AG04449 (cell line): ENCODE measurements at places on chromosomes 4 and X.

GRCh38 chr4:80312124-80312523 is 23.4 kb upstream of the CFAP299 start:
- no peak for DNase-seq

DNA sequence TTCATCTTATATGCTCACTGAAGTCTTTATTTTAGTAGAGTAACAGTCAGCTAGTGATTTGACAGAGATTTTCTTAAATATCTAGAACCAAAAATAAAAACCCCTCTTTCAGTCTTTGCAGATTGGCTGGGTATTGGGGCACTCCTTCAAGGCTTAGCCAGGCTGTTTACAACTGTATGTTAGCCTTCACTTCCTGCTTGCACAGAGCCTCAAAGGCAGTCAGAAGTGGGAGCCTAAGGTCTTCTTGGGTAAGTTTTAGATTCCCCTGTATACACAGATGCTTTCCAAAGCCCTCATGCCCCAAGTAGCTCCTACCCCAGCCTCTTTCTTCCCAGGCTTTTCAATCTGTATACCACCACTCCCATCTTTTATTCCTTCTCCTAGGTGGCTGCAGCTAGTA is 136.1 kb upstream of the STIM2 start:
- DNase-seq: no peak

DNA sequence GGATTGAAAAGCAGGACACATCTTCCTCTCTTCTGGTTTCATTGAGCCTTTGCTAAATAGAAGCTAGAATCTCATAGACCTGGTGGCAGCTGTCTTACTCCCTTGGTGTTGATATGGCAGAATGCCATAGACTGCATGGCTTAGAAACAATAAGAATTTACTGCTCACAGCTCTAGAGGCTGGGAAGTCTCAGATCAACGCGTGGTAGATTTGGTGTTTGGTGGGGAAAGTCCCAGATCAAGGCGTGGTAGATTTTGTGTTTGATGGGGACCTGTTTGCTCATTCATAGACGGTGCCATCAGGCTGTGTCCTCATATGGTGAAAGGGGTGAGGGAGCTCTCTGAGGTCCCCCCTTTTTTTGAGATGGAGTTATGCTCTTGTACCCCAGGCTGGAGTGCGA is 57.6 kb upstream of the PPP2R3B start:
- no peak for DNase-seq

DNA sequence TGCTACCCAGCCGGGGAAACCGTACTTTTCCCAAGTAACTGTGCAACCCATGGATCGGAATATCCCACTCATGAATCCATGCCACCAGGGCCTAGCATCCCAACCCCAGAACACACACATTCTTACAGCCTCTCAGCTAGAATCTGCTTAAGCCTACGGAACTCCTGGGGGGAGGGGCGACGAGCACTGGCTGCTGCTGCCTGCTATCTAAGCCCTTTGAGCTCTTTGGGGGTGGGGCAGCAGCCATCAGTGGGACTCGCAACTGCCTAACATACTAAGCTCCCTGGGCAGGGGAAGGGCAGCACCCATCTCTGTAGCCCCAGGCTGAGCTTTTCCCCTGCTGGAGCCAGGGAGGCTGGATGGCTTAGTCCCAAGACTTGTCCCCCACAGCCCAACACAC is 28.6 kb downstream of the NUDT10 start:
- DNase-seq: no peak

GRCh38 chr4:56764775-56765174 is 56.7 kb downstream of the SPINK2 start:
- no peak for DNase-seq

GRCh38 chr4:169311643-169312365 is 41.0 kb upstream of the SH3RF1 start:
- no peak for DNase-seq

GRCh38 chr4:114582621-114583020 is 16.0 kb upstream of the UGT8 start:
- no peak for DNase-seq

DNA sequence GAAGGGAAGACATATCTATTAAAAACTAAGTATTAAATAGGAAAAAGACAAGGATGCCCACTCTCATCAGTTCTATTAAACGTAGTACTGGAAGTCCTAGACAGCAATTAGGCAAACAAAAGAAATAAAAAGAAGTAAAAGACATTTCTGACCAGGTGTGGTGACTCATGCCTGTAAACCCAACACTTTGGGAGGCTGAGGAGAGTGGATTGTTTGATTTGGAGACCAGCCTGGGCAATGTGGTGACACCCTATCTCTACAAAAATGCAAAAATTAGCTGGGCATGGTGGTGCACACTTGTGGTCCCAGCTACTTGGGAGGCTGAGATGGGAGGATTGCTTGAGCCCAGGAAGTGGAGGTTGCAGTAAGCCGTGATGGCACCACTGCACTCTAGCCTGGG is 1071.8 kb downstream of the FAT4 start:
- DNase-seq: no peak

- no peak for DNase-seq
Measured at GRCh38 chr4:57200799-57201327, 90.7 kb upstream of the IGFBP7 start.
